H4 (cell line): ENCODE measurements at places on chromosomes 2 and 18. TPM values are rescaled to one million over a fixed set of nuclear protein-coding genes. Genes with fewer than 3 reads are reported as not detected.
A peak's percentile ranks its signal among the peaks of the same experiment; 100 is the strongest.

Gene BOLL
- total RNA-seq = not detected in 2 replicates

Gene RAB10
- total RNA-seq = 42.6 and 61.1 TPM in 2 replicates

Gene ACMSD
- not detected in 2 replicates for total RNA-seq

Gene CCL20
- not detected in 2 replicates for total RNA-seq

Gene DSG4
- not detected in 2 replicates for total RNA-seq

Gene CFC1
- 0.39 TPM in 1 of 2 replicates, not detected in the other for total RNA-seq

Gene MATN3
- total RNA-seq = 0.14 and 0.46 TPM in 2 replicates

Gene PLGLB1
- 0.87 and 2.1 TPM in 2 replicates for total RNA-seq

Gene EPG5
- total RNA-seq = 5.1 and 5.8 TPM in 2 replicates

Gene CCDC141
- 0.02 TPM in 1 of 2 replicates, not detected in the other for total RNA-seq

Gene RAB31
- 38.5 and 48.0 TPM in 2 replicates for total RNA-seq

Gene ABCB11
- total RNA-seq = not detected in 2 replicates

Gene NEU2
- not detected in 2 replicates for total RNA-seq

Gene FEV
- not detected in 2 replicates for total RNA-seq

Gene GRB14
- total RNA-seq = 0.48 and 2.6 TPM in 2 replicates

Gene PCGF1
- 17.0 and 25.7 TPM in 2 replicates for total RNA-seq

Gene APCDD1
- 1.5 and 5.3 TPM in 2 replicates for total RNA-seq

Gene CHRNG
- not detected in 2 replicates for total RNA-seq

Gene L3MBTL4
- total RNA-seq = 2.2 and 2.4 TPM in 2 replicates

DNA sequence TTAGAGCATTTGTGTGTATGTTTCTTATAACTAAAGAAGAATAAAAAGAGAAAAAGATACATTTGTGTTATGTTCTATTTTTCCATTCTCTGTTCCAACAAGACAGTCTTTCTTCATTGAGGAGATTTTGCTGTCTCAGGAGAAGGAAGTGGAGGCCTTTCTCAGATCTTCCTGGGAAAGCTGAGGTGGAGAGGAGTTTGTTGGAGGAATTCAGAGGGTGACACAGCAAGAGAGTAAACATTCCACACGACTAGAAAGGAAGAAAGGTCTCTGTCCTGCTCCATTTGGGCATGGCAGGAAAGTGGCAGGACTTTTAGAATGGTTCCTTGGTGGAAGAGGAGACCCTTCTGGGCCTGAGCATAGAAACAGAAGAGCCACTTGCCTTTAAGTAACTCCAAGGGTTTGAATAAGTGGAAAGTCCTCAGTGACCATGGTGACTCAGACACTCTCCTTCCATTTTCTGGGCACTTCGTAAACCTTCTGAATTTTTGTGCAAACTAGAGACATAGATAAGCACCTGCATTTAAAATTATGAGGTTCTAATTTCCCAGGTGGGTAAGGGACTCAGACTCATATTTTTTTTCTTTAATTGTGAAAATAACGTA, 52.3 kb upstream of the COL5A2 start:
- no peak for DNase-seq

DNA sequence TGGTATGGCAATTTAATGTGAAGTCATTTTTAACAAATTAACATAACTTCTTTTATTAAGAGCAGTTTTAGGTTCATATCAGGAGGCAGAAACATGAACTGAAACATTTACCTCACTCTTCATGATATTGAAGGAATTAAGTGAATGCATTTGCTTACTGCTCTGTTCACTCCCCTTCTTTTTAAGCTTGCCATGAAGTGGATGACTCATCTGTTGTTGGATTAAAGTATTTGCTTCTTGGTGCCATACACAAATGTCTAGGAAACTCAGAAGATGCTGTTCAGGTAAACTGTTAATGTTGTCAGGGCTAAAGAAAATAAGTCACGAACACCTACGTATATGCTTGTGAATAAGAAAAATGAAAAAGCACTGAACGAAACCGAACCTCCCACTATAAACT, 10.2 kb upstream of the CABYR start:
- no peak for DNase-seq

DNA sequence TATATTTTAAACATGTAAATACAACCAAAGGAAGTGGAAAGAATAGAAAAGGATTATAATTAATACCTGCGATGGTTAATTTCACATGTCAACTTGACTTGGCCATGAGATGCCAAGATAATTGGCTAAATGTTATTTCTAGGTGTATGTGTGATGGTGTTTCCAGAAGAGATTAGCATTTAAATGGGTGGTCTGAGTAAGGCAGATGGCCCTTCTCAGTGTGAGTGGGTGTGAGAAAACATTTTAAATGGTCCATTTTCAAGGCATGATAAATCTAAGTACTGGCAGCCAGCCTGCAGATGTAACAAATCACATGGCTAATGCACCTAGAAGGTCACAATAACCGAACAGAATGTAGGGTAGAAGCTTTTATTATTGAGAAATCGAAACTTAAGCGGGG, 99.6 kb upstream of the CDH7 start:
- no peak for DNase-seq

DNA sequence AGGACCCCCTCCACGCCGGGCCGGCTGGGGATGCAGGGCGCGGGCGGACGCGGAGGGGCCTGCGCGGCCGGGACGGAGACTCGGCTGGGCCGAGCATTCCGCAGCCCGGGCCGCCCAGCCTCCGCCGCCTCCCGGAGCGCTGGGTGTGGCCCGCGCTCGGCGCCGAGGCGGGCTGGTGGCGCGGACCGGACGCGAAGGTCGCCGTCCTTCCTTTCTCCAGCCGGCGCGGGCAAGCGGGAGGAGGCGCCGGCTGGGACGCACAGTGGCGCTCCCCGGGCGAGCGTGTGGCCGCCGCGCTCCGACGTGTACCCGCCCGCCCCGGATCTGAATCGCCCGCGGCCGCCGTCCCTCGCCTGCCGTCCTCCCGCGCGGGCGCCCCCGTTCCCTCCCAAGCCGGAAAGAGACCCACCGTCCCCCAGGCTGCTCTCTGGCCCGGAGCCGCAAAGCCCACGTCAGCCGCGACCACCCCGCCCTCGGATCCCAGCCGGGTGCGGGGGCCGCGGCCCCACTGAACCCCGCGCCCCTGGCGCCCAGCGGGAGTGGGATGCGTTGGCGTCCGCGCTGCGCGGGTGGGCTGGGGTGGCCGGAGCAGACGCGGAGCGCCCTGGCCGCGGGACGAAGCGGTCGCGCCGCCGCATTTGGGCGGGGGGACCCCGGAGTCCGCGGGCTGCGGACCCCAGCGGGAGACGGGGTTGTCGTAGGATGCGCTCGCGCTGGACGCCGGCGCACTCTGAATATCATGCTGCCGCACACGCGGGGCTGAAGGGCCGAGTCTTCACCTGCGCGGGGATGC, 634 bp downstream of the SPATS2L start:
- no peak for DNase-seq

GRCh38 chr2:219298759-219299371, 10.3 kb downstream of the PTPRN start:
- DNase-seq = peak; percentile 59

DNA sequence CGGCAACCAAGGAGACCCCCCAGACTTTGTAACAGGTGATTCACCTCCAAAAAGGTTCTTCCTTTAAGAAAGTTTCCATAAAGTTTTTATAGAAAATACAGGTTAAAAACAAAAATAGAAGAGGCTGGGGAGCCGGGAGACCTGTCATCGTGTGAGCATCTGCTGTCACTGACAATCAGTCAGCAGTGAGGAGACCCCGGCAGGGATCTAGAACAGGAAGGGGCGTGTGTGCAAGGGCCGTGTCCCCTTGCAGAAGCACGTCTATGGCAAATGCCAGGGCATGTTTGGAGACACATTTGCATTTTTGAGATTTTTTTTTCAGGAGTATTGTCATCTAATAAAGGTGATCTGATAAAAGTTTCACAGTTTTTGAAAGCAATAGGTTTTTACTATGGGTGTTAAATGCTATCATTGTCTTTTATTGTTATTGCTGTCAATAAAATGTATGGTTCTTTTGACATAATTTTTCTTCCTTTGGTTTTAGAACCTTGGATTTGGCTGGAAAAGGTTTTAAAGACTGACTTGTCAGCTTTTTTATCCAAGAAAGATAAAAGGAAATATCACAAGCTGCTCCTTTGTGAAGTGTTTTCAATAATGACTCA, 52.1 kb downstream of the MTCL1 start:
- no peak for DNase-seq

GRCh38 chr2:80529466-80530165, 225.1 kb upstream of the LRRTM1 start:
- no peak for DNase-seq

DNA sequence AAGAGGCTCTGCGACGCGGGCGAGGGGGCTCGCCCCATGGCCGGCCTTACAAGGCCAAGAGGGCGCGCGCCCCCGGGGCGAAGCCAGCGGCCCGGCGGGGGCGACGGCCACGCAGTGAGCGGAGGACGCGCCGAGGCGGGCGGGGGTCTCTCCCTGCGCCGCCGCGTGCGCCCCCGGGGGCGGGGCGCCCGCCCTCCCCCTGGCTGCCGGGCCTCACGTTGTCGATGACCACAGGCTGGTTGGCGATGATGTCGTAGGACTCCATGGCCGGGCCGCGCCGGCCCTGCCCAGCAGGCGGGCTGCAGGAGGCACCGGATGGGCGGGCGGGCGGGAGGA, 250 bp downstream of the ACTR1B start:
- no peak for DNase-seq

GRCh38 chr2:230684270-230685168, 28.1 kb upstream of the CAB39 start:
- peak; percentile 76 for DNase-seq

DNA sequence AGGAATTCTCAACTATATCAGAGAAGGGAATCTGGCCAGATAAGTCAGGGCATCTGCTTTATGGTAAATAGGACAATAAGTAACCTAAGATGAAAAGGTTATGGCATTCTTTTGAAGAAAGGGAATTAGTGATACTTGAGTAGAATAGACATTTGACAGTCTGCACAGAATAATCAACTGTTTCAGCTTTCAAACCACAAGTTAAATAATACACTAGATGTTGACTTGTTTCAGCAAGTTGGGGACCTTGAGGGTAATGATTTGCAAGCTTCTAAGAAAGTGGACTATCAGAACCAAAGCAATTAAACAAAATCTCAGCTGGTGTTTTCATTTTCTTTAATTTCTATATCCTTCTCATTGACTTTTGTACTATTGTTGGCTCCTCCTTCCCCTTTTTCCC, 54.5 kb downstream of the SLC39A10 start:
- no peak for DNase-seq

GRCh38 chr2:227597998-227598397, 695 bp upstream of the SCYGR2 start:
- peak; percentile 27 for DNase-seq

- DNase-seq = peak; percentile 80
Observed at GRCh38 chr18:7021994-7022840, 95.4 kb downstream of the LAMA1 start.

DNA sequence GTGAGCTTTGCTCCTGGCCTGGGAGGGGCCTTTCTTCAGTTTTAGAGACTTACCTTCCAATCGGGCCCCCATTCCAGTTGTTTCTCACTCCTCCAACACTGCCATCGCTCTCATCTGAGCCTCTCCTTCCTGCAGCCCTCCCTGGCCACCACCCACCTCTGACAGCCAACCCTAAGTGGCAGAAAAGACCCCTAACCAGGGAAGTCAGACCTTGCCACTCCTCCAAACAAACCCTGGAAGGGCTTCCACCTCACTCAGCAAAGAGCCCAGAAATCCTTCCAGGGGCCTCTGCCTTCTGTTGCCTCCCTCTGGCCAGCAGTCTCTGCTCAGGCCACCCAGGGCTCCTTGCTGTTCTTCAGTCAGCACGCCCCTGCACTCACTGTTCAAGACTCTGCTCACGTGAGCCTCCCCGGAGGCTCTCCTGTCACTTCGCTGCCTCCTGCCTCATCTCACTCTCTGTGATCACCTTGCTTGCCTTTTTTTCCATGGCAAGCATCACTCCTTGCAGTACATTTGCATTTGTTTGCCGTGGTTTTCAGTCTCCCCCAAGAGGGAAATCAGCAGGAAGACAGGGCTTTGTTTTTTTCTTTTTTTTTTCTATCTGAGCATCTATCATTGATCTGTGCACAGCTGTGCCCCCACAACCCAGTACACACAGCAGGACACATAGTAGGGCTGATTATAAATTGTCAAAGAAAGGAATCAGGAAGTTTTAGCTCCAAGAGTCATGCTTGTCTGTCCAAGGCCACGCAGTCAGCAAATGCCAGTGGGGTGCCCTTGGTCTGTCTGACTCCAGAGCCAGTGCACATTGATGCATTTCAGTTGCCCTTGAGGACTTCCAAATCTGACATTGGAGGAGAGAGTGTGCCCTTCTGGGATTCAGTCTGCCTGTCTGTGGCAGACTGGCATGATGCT, 83.9 kb downstream of the INHBB start:
- no peak for DNase-seq

GRCh38 chr2:147030966-147031720, 813.7 kb upstream of the ACVR2A start:
- peak; percentile 50 for DNase-seq

GRCh38 chr2:171811245-171811628, 82.8 kb downstream of the SLC25A12 start:
- DNase-seq = peak; percentile 14

DNA sequence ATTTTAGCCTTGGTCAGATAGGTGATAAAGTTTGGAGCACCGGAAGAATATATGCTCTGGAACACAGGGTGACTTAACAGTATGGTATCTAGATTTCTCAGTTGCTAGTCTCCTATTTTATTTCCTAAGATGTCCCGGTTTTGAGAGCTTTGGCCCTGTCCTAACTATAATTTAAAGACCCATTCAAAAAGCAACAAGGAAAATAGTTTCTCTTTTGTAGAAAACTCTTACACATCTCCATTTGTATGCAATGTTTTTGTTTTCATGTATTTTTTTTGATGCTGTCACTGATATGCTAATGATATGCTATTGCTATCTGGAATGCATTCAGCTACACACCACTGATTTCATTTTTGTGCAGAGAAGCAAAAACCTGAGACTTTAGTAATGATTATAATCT, 237.8 kb downstream of the GPD2 start:
- DNase-seq = no peak

- DNase-seq = no peak
Observed at GRCh38 chr2:40049781-40050180, 270.7 kb upstream of the THUMPD2 start.

- DNase-seq = no peak
Observed at GRCh38 chr2:130336877-130337734, 5.6 kb upstream of the IMP4 start.

GRCh38 chr2:226905718-226906117, 69.9 kb downstream of the RHBDD1 start:
- no peak for DNase-seq

- DNase-seq = no peak
Observed at GRCh38 chr2:42085706-42086487, 38.1 kb downstream of the PKDCC start.

GRCh38 chr2:164671664-164672396, 50.5 kb upstream of the GRB14 start:
- DNase-seq = no peak

- peak; percentile 37 for DNase-seq
Observed at GRCh38 chr2:220748875-220749479, 823.1 kb downstream of the EPHA4 start.

DNA sequence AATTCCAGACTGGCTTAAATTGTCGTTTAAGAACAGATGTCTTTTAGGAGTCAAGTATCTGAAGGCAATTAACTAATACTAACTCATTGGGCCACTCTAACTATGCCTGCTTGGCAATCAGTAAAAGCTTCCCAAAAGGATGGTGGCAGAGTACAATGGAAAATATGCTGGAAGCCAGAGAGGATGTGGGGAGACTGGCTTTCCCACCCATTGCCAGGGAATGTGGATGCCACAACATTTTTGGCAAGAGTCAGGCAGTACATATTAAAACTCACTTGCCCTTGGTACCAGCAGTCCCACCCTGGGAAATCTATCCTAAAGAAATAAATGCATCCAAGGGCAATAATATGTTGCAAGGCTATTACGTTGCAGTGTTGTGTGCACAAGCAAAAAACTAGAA, 74.0 kb upstream of the FZD7 start:
- DNase-seq = peak; percentile 51

- no peak for DNase-seq
Observed at GRCh38 chr2:21431078-21431477, 307.3 kb downstream of the TDRD15 start.
